ENCODE measurements at places on chromosomes 7 and 10.

DNA sequence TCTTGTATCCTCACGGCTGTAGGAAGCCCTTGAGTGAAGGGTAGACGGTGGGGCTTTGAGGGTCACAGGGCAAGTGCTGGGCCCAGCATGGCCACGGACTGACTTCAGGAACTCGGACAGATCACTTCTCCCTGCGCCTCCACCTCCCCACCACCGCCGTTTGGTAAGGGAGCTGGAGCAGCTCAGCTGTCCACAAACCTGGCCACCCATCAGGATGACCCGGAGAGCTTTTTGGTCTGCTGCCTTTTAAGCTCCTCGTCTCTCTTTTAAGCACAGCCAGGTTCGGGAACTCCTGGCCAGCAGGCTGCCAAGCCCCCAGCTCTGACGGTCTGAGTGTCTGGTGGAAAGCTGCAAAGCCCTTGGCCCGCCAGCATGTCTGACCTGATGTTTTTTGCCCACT is 64.1 kb downstream of the ABRAXAS2 start:
- no peak for DNase-seq

DNA sequence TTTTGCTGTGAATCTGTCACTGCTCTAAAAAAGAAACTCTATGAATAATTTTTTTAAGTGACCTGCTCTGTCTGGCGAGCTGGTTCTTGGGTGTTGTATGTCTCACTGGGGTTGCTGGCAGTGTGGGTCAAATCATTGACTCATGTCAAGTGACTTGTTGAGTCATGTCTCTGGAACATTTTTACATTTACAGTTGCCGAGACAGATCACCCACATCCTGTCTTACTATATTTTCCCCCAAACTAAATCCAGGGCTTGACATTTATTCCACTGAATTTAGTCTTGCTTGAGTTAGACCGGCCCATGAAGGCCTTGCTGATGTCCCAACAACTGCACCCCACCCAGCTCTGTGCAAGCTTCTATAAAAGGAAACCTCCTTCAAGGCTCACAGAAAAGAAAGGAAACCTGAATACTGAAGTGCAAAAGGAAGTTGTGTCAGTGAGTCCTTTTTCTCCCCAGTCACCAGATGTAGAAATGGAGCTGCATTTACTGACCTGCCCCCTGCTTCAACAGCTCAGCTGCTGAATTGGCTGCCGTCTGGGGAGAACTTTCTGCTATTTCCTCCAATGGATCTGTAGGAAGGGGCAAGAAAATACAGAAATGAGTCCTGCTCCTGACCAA is 290.3 kb downstream of the TNS3 start:
- no peak for DNase-seq

GRCh38 chr10:22022257-22023032 is 18.9 kb upstream of the DNAJC1 start:
- no peak for DNase-seq

DNA sequence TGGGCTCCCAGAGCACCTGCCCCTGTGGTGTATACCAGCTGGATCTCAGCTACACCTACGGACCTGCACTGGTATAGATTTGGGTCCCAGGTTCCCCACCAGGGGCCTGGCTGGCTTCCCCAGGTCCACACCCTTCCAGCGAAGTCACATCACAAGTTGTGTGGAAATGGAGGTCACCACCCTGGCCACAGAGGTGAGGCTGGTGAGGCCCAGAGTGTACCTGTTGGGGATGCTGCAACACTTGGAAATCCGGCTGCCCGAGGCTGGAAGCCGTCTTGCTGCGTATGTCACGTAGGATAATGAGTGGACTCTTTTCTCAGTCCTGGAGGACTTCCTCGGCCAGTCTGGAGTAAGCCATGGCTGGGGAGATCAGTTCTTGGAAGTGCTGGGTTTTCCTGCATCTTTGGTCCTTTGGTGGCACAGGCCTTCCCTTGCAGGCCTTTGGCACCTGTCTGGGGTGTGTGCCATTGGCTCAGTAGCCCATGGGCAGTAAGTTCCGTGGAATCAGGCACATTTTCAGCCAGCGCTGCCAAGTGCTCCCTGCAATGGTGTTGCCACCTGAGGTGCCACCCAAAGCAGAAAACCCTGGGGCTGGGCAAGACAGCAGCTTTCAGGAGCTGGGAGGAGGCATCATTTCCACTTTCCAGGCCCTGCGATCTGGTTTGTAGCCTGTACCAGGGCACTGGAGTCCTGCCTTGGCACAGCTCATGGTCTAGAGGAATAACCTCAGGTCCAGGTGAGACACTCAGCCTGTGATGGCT is 97.9 kb downstream of the LHPP start:
- DNase-seq: no peak

DNA sequence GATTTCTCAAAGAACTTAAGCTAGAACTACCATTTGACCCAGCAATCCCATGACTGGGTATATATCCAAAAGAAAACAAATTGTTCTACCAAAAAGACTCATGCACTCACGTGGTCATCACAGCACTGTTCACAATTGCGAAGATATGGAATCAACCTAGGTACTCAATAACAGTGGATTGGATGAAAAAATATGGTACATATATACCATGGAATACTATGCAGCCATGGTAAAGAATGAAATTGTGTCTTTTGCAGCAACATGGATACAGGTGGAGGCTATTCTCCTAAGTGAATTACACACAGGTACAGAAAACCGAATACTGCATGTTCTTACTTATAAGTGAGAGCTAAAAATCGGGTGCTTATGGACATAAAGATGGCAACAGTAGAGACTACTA is 61.8 kb downstream of the PIK3CG start:
- DNase-seq: no peak

DNA sequence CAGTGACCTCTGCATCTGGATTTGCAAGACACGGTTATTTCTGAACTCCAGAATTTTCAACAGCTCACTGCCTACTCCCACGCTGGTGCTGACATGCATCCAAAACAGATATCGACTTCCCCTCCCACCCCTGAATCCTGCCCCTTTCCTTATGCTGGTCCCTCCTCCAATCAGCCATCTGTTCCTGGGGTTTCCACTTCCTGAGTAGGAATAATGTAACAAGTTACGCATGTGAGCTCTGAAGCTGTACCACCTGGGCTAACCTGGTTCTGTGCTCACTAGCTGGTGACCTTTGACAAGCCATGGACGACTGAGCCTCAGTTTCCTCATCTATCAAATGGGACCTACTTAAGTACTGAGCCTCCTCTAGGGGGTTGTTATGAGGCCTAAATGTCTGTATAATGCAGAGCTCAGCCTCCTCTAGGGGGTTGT is 1.7 kb upstream of the NCAPG2 start:
- DNase-seq: no peak

- no peak for DNase-seq
These were observed 18.7 kb downstream of the C10orf105 start for GRCh38 chr10:71700731-71701368.

DNA sequence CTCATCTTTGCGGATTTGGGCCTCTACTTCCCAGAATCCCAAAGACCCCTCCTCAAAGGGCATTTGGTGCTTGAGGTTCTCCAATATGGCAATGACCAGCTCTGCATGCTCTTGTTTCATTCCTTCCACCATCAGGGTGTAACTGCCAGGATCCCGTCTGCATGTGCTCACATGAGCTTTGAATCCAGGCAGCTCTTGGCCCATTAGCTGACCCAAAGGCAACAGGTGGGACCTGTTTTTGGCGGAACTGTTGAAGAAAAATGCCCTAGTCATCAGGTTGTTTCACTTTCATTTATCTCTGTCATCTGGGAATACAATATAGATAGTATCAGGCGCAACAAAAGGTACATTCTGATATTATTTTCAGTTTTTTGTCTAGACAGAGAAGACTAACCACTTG is 159.1 kb upstream of the TCF7L2 start:
- DNase-seq: no peak

DNA sequence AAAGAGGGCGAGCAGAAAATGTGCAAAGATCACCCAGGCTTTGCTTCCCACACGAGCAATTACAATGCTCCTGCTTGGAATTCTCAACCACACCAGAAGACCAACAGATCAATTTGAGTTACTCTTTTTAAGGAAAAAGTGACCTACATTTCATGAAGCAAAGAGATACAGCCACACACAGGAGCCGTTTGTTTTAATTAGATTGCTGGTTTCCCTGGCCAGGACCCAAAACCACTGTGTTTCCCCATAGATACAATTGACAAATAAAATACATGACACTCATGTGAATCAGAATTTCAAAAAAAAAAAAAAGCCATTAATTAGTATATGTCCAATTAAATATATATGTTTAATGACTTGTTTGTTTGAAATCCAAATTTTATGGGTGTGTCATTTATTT is 458.3 kb downstream of the PLXDC2 start:
- DNase-seq: no peak

GRCh38 chr10:97511711-97512440 is 13.2 kb downstream of the UBTD1 start:
- no peak for DNase-seq

GRCh38 chr10:58806323-58806722 is 293.7 kb downstream of the BICC1 start:
- no peak for DNase-seq
